NCI-H1930 (cell line): ENCODE measurements at places on chromosomes 11 and 22.

GRCh38 chr11:60743058-60743457 is 13.6 kb upstream of the MS4A15 start:
- no peak for DNase-seq

- DNase-seq: no peak
These were observed 30.1 kb downstream of the KIAA0930 start for GRCh38 chr22:45210577-45210976.

DNA sequence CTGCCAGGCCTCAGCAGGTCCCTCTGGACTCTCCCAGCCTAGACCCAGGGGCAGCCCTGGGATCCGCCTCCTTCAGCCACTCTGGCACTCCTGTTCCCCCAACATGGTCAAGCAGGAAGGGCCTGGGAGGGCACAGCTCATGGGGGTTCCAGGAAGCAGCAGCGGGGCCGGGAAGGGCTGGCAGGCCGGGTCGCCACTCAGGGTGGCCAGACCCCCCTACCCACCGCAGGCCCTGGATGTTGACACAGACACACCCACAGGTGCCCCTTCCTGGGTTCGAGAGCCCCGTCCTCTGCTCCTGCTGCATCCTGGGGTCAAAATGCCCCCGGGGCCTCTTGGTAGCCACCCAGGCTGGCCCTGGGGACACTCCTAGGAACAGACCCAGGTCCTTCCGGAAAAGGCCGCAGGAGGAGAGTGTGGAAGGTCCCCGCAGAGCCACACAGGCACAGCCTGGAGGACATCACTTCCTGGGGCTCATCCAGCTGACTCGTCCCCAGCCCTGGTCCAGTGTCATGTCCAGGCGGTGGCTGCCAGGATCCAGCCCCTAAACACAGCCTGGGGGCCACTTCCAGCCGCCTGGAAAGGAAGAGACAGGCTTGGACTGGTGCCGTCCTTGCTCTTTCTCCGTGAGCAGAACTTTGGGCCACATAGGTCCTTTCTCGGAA is 6.8 kb upstream of the PIM3 start:
- no peak for DNase-seq

DNA sequence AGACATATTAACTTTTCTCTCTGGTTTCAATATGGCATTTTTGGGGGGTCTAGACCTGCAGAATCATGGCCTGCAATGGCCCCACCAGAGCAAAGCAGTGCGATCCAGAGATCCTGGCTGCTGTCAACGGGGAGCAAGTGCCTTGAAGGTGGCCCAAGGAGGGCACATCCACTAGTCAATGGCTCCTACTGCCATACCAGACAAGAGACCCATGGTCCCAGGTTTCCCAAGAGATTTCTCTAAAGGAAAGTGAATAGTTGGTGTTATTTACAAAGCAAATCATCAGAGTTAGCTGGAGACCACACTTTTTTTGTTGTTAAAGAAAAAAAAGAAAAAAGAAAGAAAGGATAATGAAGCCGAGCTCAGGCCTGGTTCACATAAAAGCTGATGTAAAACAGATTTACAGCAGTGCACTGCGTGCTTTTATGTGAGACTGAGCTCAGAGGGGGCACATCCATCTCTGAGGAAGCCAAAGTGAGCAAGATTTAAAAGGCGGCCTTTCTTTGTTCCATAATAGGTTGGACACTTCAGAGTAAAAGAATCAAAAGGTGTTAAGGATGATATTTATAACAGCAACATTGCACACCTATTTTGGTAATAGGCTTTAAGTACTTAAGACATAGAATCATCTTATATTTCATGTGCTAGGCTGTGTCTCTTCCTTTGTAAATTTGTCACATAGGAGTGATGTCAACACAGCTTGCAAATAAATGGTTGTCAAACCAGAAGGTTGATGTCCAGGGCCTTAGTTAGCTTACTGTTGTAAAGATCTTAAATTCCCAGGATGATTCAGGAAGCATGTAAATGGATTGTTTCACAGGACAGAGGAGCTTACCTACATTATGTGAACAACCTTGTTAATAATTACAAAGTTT is 201.3 kb upstream of the NTM start:
- no peak for DNase-seq

GRCh38 chr22:48207919-48208535 is 1445.6 kb downstream of the TBC1D22A start:
- no peak for DNase-seq

DNA sequence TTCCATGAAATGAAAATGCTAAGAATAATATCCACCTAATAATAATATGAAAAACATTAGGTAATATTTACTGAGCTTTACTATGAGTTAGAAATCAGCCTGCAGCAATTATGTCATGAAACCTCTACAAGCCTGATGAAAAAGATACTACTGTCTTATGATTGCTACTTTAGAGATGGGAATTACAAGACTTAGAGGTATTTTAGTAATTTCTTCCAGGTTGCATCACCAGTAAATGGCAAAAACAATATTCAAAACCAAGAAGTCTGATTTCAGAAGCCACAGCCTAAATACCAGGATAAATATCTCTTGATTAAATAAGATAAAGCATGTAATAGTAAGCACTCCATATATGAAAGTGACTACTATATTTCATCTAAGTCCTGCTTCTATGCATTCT is 13.8 kb downstream of the OR5B21 start:
- no peak for DNase-seq

DNA sequence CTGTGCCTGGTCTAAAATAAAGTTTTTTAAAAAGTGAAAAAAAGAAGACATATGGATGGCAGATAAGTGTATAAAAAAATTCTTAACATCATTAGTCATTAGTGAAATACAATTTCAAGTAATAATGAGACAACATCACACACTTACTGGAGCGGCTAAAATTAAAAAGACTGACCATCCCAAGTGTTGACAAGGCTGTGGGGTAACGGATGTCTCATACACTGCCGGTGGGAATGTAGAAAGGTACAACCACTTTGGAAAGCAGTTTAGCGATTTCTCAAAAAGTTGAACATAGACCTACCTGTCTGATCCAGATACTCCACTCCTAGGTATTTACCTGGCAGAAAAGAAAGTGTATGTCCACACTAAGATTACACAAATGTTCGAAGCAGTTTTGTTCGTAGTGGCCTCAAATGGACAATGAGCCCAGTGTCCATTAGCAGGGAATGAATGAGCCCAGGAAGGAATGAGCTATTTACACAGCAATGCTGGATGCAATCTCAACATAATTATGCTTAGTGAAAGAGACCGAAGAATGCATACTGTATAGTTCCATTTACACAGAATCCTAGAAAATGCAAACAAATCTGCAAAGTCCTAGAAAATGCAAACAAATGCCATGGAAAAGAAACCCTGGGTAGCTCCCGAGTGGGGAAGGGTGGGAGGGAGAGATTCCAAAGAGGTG is 6.7 kb upstream of the MUC2 start:
- no peak for DNase-seq
